Esophagus muscularis mucosa (tissue), 4 donors: ENCODE measurements at places on chromosomes 11 and 22. TPM values are rescaled to one million over a fixed set of nuclear protein-coding genes. Genes with fewer than 3 reads are reported as not detected.

The MS4A12 gene
- total RNA-seq: not detected

DNA sequence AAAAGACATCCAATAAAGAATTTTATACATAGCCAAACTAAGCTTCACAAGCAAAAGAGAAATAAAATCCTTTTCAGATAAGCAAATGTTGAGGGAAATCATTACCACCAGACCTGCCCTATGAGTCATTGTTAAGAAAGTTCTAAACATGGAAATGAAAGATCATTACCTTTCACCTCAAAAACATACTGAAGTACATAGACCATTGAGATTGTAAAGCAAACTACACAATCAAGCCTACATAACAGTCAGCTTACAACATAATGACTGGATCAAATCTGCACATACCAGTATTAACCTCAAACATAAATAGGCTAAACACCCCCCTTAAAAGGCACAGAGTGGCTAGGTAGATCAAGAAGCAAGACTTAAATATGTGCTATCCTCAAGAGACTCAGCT is 501.0 kb upstream of the LUZP2 start:
- H3K27ac ChIP-seq: no peak overlapping the region
- DNase-seq: no peak
- no peaks in the 10 kb centered on the region for H3K4me1 ChIP-seq
- H3K4me3 ChIP-seq: no peak overlapping the region

The CRYBB1 gene
- 0.86 TPM for total RNA-seq

DNA sequence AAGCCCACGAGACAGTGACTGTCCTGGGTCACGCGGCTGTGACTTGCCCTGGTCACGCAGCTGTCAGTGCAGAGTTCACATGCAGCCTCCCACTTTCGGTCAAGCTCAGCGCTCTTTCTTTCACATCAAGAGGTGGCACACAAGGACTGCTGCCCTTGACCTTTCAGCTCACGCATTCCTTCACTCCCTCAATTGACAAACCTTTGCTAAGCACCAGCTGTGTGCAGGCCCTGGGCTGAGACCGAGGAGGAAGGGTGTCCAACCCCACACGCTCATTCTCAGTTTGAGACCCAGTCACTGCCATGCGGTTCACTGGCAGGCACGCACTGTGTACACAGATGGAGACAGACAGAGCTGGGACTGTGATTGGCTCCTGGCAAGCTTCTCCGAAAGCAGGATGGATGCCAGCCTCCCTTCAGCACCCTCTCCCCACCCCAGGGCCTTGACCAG is 70.3 kb downstream of the SCUBE1 start:
- no peaks in the 10 kb centered on the region for H3K36me3 ChIP-seq
- DNase-seq: no peak
- peaks cover 8% of the 10 kb centered on the region for H3K4me1 ChIP-seq
- no peaks in the 10 kb centered on the region for H3K27me3 ChIP-seq
- H3K4me3 ChIP-seq: no peak overlapping the region
- no peak overlapping the region for H3K27ac ChIP-seq

DNA sequence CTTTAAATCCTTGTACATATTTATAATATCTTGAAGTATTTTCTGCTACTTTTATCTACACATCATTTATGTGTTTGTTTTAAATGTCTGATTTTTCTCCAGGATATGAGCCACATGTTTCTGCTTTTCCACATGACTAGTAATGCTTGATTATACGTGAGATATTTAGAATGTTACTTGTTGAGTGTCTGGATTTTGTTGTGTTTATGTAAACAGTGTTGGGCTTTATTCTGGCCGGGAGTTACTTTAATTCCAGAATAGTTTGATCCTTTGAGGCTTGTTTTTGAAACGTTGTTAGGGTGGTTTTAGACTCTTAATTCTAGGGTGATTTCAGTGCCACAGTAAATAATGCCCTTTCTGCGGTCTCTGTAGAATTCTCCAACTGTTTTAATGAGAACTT is 252.9 kb downstream of the BLID start:
- no peaks in the 10 kb centered on the region for H3K36me3 ChIP-seq
- no peaks in the 10 kb centered on the region for H3K27me3 ChIP-seq
- DNase-seq: no peak
- H3K27ac ChIP-seq: no peak overlapping the region

DNA sequence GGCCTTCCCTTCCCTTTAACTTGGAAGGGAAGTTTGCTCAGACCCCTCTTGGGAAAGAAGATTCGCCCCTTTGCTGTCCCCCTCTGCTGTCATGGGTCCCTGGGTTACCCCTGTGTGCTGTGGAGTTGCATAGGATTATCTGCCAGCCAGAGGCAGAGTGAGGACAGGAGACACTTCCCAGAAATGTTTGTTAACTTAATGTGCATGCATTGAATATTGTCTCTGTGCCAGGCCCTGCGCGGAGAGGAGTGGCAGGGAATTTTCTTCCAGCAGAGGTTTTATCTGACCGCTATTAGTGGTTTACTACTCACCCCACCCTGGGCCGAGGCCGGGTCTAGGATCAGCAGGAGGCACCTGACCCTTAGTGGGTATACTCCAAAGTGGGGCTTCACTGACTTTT is 894.8 kb downstream of the TBC1D22A start:
- DNase-seq: peak; percentile 90
- no peaks in the 10 kb centered on the region for H3K36me3 ChIP-seq
- no peak overlapping the region for H3K4me3 ChIP-seq
- H3K27me3 ChIP-seq: no peaks in the 10 kb centered on the region

DNA sequence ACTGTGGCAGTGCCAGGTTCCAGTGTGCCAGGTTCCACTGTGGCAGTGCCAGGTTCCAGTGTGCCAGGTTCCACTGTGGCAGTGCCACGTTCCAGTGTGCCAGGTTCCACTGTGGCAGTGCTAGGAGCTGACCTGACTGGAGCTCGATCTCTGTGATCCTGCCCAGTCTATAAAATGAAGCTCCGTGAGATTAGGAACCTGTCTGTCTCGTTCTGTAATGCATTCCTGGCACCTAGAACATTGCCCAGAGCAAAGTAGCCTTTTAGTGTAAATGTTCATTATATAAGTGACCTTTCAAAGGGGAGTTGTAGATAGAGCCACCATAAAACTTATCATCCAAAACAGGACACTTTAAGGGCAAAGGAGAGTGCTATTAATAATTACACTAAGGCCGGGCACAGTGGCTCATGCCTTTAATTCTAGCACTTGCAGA is 36.0 kb downstream of the ART5 start:
- no peaks in the 10 kb centered on the region for H3K4me1 ChIP-seq
- H3K27me3 ChIP-seq: no peaks in the 10 kb centered on the region
- H3K4me3 ChIP-seq: no peak overlapping the region
- DNase-seq: no peak
- no peaks in the 10 kb centered on the region for H3K36me3 ChIP-seq

DNA sequence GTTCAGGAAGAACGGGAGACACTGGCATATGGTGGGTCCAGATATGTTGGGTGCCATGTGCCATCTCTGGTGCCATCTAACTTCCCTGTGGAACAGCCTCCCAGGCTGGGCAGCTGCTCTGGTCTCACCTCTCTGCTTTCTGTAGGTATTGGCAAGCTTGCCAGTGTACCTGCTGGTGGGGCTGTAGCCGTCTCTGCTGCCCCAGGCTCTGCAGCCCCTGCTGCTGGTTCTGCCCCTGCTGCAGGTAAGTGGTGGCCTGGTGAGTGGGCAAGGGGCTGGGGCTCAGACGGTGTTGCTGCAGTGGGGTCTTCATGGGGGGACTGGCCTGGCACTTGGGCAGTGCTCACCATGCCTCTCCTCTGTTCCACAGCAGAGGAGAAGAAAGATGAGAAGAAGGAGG is 2.6 kb downstream of the RPLP2 start:
- H3K4me3 ChIP-seq: no peak overlapping the region
- H3K36me3 ChIP-seq: peaks cover 45% of the 10 kb centered on the region
- no peak overlapping the region for H3K27ac ChIP-seq
- no peaks in the 10 kb centered on the region for H3K27me3 ChIP-seq
- H3K4me1 ChIP-seq: peaks cover 26% of the 10 kb centered on the region

DNA sequence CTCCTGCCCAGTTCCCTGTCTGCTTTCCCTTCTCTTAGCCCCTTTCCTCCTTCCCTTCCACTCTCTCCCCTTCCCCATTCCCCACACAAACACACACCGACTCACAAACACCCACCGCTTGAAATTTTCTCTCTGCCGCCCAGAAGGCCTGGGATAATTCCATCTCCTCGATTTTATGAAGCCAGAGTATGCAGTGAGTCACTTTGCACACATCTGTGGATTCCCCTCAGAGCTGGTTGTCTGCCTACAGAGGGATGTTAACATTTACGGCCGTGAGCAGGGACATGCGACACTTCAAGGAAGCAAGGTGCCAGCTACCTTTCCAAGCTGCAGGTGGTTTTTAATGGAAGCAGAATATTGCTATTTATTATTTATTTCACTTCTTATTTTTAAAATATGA is 332.0 kb downstream of the TENM4 start:
- no peak for DNase-seq
- no peak overlapping the region for H3K4me3 ChIP-seq
- H3K4me1 ChIP-seq: peaks cover 26% of the 10 kb centered on the region
- H3K36me3 ChIP-seq: no peaks in the 10 kb centered on the region
- no peaks in the 10 kb centered on the region for H3K27me3 ChIP-seq
- H3K27ac ChIP-seq: peak overlapping the region; percentile 52

DNA sequence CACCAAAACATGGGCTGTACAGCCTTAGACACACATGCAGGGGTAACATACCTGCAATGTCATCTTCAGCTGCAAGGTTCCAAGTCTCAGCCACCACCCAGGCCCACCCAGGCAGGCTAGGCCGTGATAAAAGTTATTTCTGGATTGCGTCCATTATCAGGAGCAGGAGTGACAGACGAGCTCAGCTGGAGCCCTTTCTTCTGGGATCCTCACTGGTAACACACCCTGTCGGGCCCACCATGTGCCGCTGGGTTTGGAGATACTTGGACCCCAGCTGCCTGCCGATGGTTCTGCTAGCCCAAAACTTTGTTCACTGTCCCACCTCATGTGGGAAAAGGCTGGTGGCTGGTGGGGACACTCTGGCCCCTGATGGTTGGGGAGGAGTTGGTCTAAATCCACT is 24.8 kb downstream of the TMPRSS5 start:
- no peaks in the 10 kb centered on the region for H3K27me3 ChIP-seq
- no peaks in the 10 kb centered on the region for H3K36me3 ChIP-seq
- H3K4me3 ChIP-seq: no peak overlapping the region
- no peaks in the 10 kb centered on the region for H3K4me1 ChIP-seq
- H3K27ac ChIP-seq: no peak overlapping the region
- no peak for DNase-seq

DNA sequence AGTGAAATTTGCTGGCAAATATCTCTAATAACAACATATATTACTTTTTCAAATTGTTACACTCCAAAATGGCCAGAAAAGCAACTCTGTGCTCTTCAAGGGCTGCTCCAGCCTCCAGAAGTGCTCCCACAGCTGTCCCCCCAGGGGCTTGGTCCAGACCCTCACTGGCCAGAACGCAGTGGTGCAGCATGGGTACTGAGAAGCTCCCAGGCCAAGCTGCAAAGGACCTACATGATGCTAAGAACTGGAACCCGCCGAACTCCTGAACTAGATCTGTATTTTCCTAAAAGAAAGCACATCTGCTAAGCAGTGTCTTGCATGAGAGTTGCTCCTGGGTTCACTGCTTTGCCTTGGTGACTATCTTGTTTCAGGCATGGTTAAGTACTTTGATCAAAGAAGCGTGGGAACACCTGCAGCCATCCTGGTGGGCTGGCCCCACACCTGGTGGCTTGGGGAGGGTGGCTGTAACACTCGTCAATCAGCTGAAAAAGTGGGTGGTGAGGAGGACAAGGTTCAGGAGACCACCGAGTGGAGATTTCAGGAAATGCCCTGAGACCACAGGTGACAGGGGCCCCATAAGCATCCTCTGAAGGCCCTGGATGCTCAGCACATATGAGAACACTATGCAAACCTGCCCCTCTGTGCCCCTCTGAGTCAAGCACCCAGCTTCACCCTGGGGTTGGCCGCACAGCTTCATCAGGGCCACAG is 72.7 kb upstream of the PITPNB start:
- H3K4me3 ChIP-seq: no peak overlapping the region
- peak overlapping the region; percentile 65 for H3K27ac ChIP-seq
- peaks cover 17% of the 10 kb centered on the region for H3K4me1 ChIP-seq
- H3K36me3 ChIP-seq: peaks cover 44% of the 10 kb centered on the region

- no peaks in the 10 kb centered on the region for H3K27me3 ChIP-seq
- peaks cover 8% of the 10 kb centered on the region for H3K4me1 ChIP-seq
- peaks cover under 1% of the 10 kb centered on the region for H3K36me3 ChIP-seq
- H3K4me3 ChIP-seq: no peak overlapping the region
- no peak overlapping the region for H3K27ac ChIP-seq
- DNase-seq: no peak
Measured at GRCh38 chr22:46984751-46985506, 222.5 kb downstream of the TBC1D22A start.

GRCh38 chr11:86919557-86920210 is 35.5 kb downstream of the FZD4 start:
- no peak overlapping the region for H3K27ac ChIP-seq
- H3K4me1 ChIP-seq: peaks cover 19% of the 10 kb centered on the region
- no peak for DNase-seq
- peaks cover 6% of the 10 kb centered on the region for H3K36me3 ChIP-seq
- H3K27me3 ChIP-seq: no peaks in the 10 kb centered on the region

- no peak overlapping the region for H3K27ac ChIP-seq
- no peak for DNase-seq
- no peaks in the 10 kb centered on the region for H3K36me3 ChIP-seq
- no peaks in the 10 kb centered on the region for H3K27me3 ChIP-seq
- H3K4me1 ChIP-seq: peaks cover 28% of the 10 kb centered on the region
- H3K4me3 ChIP-seq: no peak overlapping the region
Measured at GRCh38 chr11:110089617-110090282, 3.4 kb upstream of the ZC3H12C start.

DNA sequence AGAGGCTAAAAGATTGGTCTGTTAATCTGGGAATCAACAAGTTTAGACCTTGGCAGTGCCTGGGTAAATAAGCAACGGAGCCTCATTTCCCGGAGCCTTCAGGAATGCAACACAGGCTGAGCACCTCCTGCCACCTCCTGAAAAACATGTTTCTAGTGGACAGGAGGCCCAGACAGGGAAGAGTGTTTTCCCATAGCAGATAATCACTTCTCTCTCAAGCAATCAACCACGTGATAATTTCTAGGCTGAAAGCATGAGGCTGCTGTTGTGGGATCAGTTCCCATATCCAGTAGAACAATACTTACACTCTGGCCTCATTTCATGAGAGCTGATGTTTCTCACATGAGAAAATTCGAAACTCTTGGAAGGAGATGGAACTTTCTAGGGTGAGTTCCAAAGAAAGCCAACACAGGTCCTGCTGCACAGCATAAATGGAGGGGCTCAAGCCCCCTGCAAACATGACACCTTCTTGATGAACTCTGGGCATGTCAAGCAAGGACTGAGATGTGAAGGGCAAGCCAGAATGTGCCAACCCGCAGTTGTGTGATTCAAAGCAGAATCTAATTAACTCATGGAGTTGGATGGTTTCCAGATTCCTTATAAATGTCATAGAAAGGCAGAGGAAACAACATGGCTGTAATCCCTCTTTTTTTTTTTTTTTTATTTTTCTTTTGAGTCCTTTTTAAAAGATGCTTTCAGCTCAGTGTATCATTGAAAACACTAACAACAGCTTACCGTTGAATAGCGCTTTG is 228.5 kb upstream of the SESN3 start:
- no peaks in the 10 kb centered on the region for H3K27me3 ChIP-seq
- H3K36me3 ChIP-seq: no peaks in the 10 kb centered on the region
- DNase-seq: no peak

The CNTF gene
- total RNA-seq: 1.7 TPM

The NNMT gene
- total RNA-seq: 382 TPM

The GUCD1 gene
- total RNA-seq: 93.4 TPM
